Retinal pigment epithelial cell (primary cell): ENCODE measurements at places on chromosomes 3 and 15.

GRCh38 chr3:121703973-121704372 lies 43.3 kb upstream of the HCLS1 start:
- no peak for DNase-seq

- no peak for DNase-seq
These were observed 136.7 kb downstream of the PLOD2 start for GRCh38 chr3:146024260-146024659.

DNA sequence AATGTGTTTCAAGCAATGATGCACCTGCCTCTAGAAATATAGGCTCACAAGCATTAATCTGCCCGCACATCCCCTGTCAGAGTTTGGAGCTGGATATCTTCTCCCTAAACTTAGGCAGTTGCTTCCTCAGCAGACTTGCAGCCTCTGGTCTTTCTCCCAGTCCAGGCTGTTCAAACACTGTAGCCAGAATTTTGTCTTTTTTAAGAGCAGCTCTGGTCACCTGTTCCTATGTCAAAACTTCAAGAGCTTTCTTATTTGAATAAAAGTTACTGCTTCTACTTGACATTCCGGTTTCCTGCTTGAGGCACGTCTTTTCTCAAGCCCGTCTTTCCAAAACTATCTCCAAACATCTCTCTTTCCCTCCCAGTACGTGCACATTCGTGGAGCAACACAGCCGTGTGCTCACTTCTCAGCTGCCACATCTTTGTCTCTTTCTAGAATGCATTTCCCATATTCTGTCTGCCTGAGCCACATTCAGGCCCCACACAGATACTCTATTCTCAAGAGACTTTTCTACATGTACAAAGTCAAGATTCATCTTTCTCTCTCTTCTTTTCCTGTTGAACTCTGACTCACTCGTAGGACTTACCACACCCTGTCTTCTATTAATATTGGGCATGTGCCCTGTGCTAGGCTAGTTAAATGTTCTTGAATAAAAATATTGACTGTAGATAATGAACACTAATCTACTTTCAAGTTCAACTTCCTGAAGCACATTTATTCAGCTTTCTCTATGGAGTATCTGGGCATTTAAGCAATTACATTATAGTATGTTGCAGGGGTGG lies 307.7 kb upstream of the SOX2 start:
- DNase-seq: no peak

DNA sequence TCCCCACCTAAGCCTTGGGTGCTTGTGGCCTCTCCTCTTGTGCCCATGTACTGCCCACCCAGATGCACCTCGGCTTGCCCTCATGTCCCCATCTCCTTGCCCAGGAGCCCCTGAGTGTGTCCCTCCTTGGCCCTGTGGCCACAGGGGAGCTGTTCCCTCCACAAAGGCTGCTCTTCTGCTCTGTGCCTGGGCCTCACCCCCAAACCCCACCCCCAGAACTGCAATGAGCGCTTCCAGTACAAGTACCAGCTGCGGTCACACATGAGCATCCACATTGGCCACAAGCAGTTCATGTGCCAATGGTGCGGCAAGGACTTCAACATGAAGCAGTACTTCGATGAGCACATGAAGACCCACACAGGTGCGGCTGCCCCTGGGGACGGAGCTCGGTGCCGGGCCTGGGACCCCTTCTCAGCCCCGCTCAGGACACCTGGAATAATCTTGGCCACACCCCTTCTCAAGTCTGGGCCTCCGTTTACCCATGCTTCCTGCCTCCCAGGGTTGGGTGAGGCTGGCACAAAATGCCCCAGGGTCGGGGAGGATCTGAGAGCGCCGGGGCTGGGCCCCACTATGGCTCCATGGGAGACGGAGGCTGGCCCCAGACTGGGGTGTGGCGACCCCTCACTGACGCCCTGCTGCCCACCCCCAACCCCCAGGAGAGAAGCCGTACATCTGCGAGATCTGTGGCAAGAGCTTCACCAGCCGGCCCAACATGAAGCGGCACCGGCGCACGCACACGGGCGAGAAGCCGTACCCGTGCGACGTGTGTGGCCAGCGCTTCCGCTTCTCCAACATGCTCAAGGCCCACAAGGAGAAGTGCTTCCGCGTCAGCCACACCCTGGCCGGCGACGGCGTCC lies 10.3 kb downstream of the ZBTB47 start:
- no peak for DNase-seq

DNA sequence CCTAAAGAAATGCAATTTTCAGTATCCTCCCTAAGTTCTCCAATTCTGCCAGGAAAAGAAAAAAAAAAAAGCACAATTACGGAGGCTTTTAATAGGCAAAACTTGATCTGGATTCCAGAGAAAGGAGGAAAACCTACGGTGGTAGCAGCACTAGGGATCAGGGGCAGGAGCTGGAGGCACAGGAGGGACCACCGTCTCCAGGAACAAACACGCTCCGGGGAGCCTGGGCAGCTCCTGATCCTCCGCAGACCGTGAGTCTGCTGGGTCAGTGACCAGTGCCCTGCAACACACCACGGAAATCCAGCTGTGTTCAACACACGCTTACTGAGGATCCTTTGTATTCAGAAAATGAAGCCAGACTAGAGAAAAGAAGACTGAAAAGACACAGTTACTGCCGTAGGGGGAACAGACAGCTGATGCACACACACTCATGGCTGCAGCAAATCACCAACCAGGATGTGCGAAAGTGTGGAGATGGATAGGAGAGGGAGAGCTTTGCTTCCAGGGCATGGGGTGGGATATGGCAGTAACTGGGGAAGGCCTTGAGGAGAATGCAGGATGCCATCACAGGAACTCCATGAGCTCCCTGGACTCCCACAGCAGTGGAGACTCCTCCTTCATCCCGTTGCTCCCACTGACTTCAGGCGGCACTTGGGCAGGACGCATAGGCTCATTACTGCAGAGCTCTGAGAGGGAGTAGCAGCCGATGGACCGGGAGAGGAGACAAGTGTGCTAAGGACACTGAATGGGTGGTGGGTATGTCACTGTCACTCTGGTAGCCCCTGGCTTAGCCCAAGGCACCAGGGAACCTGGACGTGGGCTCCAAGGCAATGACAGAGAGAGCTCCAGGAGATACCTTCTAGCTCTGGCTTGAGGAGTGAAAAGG lies 167.0 kb downstream of the ATP10A start:
- DNase-seq: no peak

DNA sequence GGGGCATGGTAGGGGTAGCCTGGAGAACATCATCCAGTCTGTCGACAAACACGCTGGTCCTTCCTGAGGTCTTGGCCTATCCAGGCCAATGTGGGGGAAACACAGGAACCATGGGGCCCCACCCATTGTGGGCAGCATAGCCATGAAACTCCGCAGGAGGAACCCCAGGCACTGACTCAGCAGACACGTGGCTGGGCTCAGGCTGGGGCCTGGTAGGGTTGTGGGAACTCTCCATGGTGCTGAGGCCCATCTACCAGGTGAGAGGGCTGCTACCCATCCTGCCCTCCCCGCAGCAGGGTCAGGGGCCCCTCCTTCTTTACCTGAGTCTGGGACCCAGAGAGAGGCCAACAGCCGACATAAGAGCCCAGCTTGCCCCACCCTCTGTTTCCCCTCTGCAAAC lies 22.6 kb upstream of the CACNA2D2 start:
- DNase-seq: peak; percentile 13

GRCh38 chr15:84702961-84703482 lies 12.9 kb downstream of the SEC11A start:
- no peak for DNase-seq
